COLO829 (cell line): ENCODE measurements at places on chromosomes 5 and 9.

GRCh38 chr9:71191708-71192107, 70.3 kb upstream of the TRPM3 start:
- no peak for DNase-seq

- DNase-seq: no peak
Observed at GRCh38 chr5:126143622-126144021, 279.6 kb upstream of the GRAMD2B start.

GRCh38 chr5:65359569-65359968, 122.2 kb downstream of the ADAMTS6 start:
- no peak for DNase-seq

GRCh38 chr9:129145841-129146292, 32.2 kb downstream of the IER5L start:
- DNase-seq: no peak

- DNase-seq: no peak
Observed at GRCh38 chr5:78760366-78760765, 111.8 kb upstream of the LHFPL2 start.

DNA sequence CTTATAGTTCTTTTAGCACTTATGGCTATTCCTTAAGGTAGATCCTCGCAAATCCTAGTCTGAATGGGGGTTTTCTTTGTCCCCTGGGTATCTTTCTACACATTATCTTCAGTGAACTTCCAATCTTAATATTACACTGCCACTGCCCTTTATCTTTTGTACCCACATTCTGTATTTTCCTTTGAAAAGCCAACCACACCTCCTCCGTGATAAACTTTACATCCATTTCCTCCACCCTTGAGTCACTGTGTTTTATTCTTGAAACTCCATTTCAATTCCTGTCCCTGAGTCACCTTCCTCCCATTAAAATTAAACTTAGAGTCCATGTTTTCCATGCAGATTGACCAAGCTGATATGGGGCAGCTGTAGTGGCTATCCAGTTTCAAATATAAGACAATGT, 43.2 kb upstream of the RICTOR start:
- DNase-seq: no peak

DNA sequence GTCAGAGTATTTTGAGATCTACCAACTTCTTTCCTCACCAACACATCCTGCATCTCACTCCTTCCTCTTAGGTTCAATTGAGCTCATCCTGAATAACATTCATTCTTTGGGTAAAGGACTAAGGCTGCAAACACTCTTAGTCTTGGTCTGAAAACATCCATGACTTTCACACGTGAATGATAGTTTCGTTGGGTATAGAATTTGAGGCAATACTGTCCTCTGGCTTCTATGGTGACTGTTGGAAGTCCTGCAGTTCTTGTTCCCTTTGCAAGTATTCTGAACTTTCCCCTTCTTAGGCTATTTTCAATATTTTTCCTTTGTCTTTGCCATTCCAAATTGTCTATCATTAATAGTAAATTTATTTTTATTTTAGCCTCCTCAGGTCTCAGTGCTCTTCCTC, 185.4 kb downstream of the ROR2 start:
- DNase-seq: no peak

DNA sequence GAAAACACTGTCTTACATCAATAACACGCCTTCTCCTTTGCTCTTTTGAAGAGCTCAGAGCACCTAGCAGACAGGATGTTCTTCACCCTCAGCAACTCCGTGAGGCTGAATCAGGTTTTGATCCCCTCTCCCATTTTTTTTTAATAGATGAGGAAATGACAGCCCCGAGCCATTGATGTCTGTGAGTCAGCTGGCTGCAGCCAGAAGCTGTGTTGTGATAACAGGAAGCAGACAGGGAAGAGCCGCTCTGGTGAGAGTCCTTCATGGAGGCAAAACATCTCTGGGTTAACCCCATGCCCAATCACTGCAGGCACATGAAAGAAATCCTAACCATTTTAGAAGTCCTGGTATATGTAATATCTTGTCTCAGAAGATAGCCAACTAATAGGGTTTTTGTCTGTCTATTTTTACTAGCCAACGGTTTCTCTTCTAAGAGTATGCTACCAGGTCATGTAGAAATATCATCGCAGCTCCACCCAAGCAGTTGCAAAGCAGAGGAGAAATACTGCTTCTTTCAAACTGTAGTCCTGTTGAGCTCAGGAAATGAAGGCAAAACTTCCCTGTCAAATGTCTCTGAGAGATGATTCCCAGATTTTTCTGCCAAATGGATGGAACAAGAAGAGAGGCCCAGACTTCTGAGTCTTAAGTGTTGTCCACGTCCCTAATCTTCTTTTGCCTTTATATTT, 568.9 kb downstream of the CCDC171 start:
- no peak for DNase-seq

- DNase-seq: no peak
Observed at GRCh38 chr9:121674952-121675351, 23.5 kb downstream of the DAB2IP start.

DNA sequence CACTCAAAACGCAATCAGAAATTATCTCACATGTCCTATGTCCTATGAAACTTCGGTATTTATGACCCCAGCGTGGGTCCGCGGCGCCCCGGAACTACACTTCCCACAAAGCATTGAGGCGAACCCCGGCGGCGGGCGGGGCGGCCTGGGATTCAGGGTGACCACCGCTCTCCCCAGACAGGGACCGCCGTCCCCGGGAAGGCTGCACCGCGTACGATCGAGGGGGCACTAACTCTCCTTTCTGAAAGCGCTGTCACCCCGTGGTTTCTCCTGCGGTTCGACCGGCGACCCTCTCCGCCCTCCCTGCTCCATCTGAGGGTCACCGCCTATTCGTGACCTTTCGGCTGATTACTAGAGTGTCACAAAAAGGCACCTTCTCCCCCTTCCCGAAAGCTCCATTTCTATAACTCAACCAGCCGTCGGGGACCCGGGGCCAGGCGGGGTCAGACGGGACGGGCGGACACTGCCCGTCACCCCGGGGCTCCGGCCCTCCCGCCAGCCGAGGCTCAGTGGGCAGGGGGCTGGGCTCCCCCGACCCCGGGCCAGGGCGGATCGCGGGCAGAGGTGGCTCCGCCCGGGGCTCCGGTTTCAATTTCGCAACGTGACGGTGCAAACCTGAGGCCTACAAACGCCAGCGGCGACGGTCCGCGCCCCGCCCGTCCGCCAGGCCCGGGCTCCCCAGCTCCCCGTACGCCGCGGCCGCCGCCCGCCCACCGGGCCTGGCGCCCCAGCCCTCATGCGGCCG, 1.3 kb downstream of the ECPAS start:
- DNase-seq: no peak

- DNase-seq: no peak
Observed at GRCh38 chr5:132653716-132654115, 4.3 kb upstream of the IL13 start.

DNA sequence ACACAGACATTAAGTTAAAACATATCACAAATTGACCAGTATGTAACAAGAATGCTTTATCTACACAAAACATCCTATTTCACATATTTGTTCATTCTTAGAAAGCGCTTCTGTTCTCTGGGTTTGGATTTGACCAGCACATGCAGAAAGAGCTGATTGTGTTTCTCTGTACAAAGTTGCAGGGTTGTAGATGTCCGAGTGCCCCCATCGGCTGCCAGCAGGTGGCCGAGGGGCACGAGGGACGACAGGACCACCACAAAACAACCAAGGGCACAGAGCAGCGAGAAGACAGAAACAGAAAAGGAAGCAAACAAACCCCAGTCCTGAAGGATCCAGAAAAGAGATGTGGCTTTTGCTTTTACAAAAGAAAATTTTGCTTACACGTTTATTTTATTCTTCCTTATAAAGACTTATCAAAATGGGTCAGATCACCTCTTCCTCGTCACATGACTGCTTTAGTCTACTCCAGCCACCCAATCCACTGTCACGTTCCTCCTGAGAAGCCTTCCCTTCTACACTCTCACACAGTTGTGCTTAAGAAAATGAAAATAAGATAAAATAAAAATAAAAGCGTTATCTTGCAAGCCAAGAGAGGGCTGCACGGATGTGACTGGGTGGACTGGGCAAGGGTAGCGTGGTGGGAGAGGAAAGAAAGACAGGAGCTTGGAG, 9.5 kb downstream of the OTP start:
- DNase-seq: no peak

DNA sequence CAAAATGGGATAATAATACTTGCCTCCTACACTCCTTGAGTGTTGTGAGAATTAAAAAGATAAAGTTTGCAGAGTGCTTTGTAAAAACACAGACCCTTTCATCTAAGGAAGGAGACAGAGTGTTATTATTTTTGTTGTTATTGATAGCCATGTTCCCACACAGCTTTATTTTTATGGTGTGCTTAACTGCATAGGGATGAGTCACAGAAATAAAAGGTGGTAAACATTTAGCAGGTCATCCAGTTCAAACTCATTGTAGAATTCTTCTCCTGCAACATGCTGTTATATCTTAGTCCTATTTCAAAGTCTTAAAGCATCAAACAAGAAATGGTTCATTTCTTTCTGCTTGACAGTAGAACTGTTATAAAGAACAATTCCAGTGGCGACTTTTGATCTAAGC, 367.5 kb upstream of the ACTBL2 start:
- no peak for DNase-seq

DNA sequence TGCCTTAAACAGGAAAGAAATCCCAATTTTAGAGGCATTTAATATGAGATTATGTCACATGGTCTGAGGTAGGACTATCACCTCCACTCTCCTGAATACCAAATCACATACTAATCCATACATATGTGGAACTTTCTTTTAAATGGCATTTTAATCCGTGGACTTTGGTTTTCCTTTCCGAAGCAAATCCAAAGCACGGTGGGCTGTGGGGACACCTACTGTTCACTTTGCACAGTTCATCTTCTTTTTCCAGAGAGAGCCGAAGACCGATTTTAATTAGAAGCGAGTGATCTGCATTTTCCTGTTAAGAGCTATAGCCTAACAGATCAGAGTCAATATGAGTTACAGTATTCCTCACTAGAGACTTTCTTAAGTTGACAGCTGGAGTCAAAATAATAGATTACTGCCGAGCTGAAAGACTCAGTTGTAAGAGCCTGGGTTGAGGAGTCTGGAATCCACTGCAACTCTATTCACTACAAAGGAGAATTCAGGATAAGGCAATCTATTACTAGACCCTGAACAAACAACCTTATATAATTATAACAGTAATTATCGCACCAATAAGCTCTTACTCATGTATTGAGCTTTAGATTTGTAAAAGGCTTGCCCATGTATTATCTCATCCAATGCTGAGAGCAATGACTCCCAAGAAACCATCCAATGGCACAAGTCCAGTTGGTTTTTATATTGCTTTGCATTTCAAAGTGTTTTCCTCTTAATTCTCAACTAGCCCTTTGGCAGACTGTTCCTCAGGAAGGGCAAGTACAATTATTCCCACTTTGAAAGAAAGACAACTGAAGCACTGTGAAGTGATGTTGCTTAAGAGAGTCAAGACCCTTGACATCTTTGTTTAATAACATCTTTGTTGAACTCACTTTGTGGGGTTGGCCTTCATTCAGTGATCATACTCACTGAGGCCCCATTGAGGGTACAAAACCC, 144.7 kb downstream of the TRPM6 start:
- peak; percentile 38 for DNase-seq

DNA sequence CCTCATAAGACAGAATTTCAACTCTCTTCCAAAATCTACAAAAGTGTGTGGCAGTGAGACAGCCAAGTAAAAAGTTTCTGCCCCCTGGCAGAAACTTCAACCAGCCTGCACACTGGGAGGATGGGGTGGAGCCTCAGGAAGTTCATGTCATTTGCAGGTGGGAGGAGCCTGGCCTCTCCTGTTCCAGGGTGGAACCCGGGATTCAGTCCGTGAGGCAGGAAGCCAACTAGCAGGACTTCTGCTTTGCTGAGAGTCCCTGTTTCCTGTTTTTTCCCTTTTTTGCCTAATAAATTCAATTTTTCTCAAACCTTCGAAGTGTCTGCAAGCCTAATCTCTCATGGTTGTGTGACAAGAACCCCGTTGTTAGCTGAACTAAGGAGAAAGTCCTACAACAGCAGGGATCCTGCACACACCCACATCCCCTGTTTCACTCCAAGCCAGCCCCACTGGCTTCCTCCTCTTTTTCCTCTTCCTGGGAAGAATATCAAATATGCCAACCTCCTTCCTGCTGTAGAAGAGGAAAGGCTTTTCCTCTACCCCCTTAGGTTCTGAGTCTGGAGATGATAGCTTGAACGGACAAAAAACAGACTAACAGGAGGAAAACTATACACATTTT, 69.3 kb downstream of the ALDH7A1 start:
- DNase-seq: no peak

GRCh38 chr5:66207800-66208561, 63.9 kb downstream of the SREK1 start:
- DNase-seq: peak; percentile 3

DNA sequence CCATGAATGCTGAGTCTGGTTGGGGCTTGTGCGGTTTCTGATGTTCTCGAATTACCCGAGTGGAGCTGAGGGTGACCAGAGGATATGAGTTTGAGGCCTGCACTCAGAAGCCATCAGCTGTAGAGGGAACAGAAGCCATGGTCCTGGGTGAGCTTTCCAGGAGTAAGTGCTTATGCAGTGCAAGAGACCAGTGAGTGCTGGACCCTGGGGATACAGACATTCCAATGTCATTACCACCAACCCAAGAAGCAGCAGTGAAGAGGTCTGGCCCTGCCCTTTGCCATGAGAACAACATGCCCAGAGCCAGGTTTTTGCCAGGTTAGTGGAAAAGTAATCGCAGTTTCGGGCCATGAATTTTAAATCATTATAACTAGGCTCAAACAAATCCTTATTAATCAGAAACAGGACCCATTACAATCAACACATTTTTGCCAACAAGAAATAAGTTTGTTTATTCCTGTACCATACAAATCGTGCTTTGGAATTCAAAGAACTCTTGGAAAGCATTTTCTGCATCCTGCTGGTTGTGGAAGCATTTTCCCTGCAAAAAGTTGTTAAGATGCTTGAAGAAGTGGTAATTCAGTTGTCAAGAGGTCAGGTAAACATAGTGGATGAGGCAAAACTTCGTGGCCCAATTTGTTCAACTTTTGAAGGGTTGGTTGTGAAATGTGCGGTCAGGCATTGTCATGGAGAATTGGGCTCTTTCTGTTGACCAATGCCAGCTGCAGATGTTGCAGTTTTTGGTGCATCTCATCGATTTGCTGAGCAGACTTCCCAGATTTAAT, 154.6 kb downstream of the SYK start:
- no peak for DNase-seq

DNA sequence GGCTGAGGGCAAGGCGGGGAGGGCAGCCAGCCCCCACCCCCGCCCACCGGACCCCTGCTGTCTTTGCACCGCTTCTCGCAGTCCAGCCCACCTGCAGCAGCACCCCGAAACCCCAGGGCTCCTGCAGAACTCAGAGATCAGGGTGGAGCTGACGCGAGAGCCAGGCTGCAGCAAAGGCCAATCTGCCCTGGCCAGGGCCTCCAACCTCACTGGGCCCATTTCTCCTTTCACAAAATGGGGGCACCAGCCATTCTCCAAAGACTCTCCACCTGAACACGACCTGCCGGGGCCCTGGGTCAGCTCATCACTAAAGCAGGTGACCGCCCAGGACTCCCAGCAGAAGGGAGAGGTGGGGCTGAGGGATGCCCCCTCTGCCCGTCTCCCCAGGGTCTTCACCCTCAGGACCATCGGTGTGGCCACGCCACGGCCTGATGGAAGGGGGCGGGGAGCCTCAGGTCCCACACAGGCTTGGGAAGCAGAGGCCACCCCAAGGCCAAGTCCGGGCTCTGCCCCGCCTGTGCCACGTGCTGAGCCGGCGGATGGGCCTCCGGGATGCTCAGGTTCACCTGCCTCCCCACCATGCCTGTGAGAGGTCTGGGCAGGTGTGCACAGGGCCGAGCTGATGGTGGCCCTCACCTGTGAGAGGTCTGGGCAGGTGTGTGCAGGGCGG, 13.1 kb downstream of the NACC2 start:
- DNase-seq: no peak
